ENCODE measurements at places on chromosomes 2 and 18.

- DNase-seq = no peak
These were observed 43.4 kb upstream of the HAAO start for GRCh38 chr2:42835577-42836371.

GRCh38 chr2:120759543-120760331 lies 24.1 kb downstream of the GLI2 start:
- no peak for DNase-seq

DNA sequence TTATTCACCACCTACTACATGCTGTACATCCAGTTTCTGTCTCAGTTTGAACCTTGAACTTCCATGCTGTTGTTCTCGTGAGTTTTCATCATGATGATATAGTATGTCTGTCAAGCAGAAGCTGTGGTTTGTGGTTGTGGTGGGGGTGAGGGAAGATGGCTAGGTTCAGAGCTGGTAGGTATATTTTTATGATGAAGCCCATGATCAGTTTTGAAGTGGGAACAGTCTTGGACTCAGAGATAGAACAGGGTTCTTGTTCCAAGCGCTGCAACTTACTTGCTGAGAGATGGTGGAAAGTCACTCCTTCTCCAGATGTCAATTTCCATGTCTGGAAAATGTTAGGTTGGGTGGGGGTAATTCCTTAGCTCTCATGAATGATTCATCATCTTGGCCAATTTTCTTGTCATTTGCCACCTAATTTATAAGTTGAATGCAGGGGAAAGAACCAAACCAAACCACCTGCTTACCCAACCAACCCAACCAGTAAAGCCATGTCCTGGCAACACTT lies 21.6 kb downstream of the PMAIP1 start:
- DNase-seq = peak; percentile 80

DNA sequence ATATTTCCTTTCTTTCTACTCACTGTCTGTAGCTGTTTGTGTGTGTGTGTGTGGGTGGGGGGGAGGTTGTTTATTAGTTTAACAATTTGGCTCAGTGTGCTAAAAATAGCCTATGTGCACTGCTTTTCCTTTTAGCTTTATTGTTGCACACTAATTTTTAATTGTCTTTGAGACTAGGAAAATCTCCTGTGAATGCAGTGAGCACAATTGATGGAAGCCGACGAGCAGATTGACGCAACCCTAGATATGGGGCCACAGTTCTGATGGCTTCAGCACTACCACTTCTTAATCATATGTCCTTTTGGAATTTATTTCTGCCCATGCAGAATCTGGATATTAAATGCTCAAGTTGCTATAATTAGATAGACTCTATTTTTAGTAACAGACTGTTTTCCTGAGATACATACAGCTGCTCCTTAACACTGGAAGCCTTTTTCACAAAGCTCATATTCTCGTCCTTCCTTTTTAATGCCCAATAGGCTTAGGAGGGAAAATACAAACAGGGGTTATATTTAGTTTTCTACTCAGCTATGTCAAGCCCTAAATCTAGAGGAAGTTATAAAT lies 109.1 kb downstream of the IRS1 start:
- DNase-seq = no peak

DNA sequence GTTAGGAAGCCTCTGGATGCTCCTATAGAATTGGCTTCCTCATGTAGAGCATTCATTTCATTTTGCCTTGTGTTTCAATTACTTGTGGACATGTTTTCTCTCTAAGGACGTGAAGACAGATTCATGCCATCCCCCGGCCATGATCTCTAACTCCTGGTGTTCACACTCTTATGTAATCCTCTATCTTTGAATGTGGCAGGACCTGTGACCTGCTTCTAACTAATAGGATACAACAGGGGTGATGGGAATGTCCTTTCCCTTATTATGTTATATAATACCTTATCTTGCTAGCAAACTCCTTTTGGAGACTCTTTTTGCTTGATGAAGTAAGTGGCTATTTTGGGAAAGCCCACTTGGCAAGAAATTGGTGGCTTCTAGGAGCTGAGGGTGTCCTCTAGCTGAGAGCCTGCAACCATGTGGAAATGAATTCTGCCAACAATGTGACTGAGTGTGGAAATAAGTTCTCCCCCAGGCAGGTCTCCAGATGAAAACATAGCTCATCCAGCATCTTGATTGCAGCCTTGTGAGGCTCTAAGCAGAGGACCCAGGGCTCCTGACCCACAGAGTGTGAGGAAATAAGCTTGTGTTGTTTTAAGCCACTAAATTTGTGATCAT lies 13.8 kb downstream of the DPYSL5 start:
- DNase-seq = no peak

DNA sequence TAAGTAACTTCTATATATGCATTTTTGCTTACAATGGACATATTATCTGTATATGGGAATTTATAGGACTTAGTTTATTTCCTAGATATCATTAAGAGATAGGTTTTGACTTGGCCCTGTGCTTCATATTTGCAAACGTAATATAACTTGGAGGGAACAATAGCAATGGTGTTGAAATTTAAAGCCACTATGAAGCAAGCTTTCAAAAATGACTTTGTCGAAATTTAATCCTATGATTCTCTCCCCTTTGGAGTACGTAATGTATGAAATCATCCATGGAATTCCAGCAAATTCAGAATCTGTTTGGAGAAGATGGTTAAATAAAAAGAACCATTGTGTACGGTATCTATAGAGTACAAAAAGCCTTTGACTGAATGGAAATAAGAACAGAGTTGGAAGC lies 486.3 kb downstream of the ARHGAP15 start:
- DNase-seq = no peak

DNA sequence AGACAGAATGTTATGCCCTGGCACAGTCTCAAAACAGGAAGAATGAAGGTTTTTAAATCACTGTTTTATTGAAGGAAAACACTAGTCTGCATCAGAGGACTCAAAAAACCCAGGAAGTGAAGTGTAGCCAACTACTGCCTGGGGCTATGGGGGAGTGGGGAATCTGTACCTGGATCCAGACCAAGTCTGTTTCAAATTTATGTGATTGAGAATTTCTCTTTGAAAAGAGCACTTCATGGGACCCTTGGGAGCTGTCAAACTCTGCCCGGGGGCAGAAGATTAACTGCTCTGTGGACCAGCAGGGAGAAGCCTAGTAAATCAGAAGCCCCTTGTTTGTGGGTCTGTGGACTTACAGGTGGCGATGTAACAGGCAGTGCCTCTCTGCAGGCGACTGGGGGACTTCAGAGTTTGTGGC lies 45.3 kb upstream of the TANC1 start:
- DNase-seq = no peak

- DNase-seq = no peak
These were observed 20.0 kb upstream of the SGPP2 start for GRCh38 chr2:222404151-222404905.

- no peak for DNase-seq
These were observed 102.5 kb downstream of the BARD1 start for GRCh38 chr2:214706986-214707385.

GRCh38 chr2:70086838-70087701 lies at the start of gene PCBP1:
PCBP1 (plus strand) TSS chr2:70087477; CDS start chr2:70087744, 267 bp downstream.
- DNase-seq = peak; percentile 98

DNA sequence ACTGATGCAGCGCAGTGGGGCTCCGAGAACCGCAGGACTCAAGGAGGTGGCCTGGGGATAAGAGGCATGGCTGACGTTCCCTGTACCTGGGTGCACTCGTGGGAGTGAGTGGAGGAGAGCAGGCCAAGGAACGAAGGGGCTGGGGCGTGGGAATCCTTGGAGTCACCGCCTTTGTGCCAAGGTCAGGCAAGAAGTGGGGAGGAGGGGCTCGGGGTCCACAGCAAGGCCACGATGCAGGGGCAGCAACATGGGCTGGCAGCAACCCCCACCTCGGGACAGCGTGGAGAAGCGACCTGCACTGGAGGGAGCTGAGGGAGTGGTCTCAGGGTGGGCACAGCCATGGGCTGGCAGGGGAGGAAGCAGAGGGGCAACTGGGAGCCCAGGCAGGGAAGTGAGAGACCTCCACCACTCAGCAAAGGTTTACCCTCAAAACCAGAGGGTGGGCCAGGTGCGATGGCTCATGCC lies 18.6 kb downstream of the ARID5A start:
- DNase-seq = no peak

DNA sequence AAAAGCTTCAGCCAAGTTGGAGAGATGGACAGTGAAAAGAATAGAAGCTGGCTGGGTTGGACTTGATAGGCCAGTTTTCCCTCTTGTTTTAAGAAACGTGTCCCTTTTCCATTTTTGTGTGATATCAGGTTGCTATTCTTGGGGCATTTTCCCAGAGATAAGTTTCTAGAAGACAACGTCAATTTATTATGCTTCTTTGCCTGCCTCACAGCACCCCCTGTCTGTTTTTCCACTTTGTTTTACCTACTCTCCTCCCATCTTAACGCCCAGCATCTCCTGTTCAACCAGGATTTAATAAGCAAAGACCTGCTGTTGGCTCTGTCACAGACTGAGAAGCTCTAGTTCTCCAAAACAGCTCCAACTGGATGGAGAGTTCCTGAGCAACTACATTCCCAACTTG lies 317.8 kb upstream of the ZNF521 start:
- DNase-seq = no peak

- DNase-seq = no peak
These were observed 46.6 kb downstream of the HS6ST1 start for GRCh38 chr2:128271911-128272600.

All from stimulated activated naive CD8-positive, alpha-beta T cell treated with anti-CD3 and anti-CD28 coated beads, Interleukin-15, amount 100 ng/mL, for 72 hours (primary cell).